ENCODE measurements at places on chromosomes 1 and 21. TPM values are rescaled to one million over a fixed set of nuclear protein-coding genes. Genes with fewer than 3 reads are reported as not detected.

DNA sequence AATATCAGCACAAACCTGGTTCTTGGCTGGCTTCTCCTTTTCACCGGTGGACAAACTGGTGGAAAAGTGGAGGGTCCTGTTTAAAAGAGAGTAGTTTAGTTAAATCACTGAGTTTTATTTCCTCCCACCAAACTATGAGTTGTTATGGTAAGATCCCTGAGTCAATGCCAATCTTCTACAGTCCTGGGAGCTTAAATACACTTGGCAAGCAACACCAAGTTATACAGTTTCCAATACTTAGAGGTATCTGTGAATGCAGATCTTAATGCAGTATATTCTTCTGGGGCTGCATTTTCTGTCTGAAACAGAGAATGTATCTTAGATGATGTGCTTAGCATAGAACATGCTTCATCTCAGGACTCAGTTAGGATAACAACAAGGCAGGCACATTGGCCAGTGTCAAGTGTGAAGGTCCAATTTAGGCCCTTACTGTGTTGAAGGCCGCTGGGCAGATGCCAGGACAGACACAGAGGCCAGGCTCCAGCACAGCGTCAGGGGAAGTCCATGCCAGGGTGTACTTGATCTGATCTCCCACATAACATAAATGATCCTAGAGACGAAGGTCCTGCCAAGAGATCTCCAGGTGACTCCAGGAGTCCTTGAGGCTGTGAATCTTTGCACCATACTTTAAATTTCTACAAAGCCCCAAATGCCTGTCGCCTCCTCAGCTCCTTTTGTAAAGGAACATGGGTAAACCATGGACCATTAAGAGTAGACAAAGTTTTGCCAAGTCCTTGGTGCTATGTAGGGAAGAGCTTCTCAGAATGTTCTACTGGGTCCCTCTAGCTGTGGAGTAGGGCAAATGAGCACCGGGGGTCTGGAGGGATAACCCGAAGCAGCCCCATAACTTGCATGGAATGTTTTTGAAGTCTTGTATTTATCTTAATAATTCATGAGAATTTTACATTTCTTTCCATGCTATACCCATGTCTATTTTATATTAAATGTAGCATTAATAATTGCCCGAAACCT, 76.8 kb downstream of the KCNJ15 start:
- peak; percentile 35 for DNase-seq

DNA sequence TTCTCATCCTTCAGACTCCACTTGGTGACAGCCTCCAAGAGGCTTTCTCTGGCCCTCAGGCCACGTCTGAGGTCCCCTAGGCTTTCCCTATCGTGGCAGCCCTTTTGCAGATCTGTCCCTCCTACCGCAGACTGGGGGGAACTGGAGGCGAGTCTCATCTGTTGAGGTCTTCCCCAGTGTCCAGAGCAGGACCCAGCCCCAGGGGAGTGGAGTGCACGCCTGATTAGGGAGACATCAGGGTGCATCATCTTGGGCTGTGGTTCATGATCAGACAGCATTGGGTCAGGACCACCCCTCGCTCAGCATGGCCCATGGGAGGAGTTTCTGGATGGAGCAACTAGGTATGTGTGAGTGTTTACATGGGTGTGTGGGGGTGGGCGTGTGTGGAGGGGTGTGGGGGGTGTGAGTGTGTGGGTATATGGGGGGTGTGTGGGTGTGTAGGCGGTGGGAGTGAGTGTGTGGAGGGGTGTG, 8.5 kb upstream of the MATN1 start:
- no peak for DNase-seq

The OPRD1 gene
- not detected for total RNA-seq

GRCh38 chr1:119219711-119220110, 79.3 kb upstream of the WARS2 start:
- DNase-seq, result no peak

The BEND5 gene
- 1.6 TPM for total RNA-seq

The CHIA gene
- not detected for total RNA-seq

DNA sequence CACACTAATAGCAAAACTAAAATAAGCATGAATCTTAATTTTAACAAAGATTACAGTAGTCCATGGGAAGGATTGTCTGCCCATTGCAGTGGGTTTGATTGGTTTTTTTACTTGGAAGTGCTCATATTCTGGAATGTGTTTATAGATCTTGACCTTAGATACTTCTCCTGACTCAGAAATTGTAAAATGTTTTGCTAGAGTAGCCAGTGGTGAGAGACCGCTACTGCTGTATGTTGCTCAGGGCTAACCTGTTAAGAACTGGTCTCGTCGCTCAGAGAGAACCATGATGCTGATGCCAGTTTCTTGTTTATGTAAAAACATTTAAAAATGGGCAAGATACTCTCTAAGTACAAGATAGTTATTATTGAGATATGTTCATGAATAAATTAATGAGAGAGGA, 99.9 kb downstream of the ROR1 start:
- DNase-seq, result peak; percentile 25

The MAST2 gene
- 8.8 TPM for total RNA-seq

The ARTN gene
- not detected for total RNA-seq

GRCh38 chr1:93463960-93464359, 16.0 kb downstream of the FNBP1L start:
- no peak for DNase-seq

DNA sequence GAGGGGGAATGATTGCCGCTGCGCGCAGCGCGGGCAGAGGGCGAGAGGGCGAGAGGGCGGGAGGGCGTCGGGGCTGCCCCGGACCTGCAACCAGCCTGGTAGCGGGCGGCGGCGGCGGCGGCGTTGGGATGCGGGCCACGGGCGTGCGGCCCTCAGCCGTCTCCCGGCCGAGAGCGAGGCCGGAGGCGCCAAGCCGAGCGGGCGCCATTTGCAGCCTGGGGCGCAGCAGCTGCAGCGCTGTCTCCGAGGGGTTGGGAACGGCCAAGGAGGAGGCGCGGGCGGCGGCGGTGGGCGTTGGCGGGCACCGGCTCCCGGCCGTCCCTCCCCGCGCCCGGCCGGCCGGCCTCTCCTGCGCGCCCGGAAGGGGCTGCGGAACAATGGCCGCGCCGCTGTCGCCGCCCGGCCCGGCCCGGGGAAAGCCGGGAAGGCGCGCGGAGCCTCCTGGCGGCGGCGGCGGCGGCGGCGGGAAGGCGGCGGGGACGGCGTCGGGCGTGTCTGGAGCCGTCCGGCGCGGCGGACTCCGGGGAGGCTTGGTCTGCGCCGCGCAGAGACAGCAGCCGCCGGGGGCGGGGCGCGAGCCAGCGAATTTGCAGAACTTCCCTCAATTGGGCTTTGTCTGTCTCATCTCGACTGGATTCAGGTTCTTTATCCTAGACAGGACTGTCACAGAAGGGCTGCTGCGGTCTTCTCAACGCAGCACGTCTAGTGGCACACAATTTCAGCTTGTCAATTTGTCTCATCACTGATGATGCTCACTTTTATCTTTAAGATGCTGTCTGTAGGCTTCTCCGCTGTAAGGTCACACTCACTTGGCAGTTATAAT, 35.7 kb downstream of the ZBTB8B start:
- DNase-seq, result peak; percentile 28

The KRTCAP2 gene
- 140 TPM for total RNA-seq

GRCh38 chr21:46049890-46050667, 47.8 kb upstream of the COL6A2 start:
- DNase-seq, result no peak

- DNase-seq, result no peak
Measured at GRCh38 chr1:39115271-39116110, 89.0 kb upstream of the MACF1 start.

The FCRL1 gene
- total RNA-seq, result not detected

The NUCKS1 gene
- 195 TPM for total RNA-seq

- no peak for DNase-seq
Measured at GRCh38 chr1:177366091-177366490, 195.3 kb downstream of the BRINP2 start.

The ZNF683 gene
- not detected for total RNA-seq

The PGLYRP3 gene
- total RNA-seq, result not detected

GRCh38 chr1:24004132-24004531, 24.0 kb upstream of the SRSF10 start:
- no peak for DNase-seq

GRCh38 chr1:172343240-172344160, 77.0 kb upstream of the C1orf105 start:
- peak; percentile 74 for DNase-seq

- DNase-seq, result no peak
Measured at GRCh38 chr1:19605967-19606366, 38.1 kb upstream of the NBL1 start.

Measured in H4 (cell line).